ENCODE measurements at places on chromosomes 7 and 10.

GRCh38 chr7:25189197-25189596 is 39.1 kb downstream of the NPVF start:
- no peak for DNase-seq

GRCh38 chr10:44986179-44986578 is 7.6 kb upstream of the DEPP1 start:
- DNase-seq = no peak

GRCh38 chr7:24720283-24720682 is 37.0 kb downstream of the GSDME start:
- no peak for DNase-seq

DNA sequence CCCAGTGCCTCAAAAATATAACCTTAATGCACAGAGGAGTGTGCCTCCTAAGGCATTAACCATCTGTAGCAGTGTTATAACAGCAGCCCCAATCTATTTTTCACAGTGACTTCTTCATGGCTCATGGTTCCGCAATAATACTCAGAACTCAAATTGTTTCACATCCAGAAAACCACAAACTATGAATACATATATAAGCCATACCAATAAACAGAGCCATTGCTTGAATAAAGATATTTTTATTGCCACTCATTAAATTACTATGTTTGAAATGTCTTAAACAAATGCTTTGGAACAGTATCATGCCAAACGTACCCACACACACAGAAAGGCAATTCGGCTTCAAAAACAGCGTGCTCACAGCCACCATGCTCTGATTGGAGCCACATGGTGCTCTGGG is 629.3 kb upstream of the NRP1 start:
- DNase-seq = no peak

GRCh38 chr7:47351233-47352154 is 230.4 kb downstream of the TNS3 start:
- DNase-seq = no peak

- no peak for DNase-seq
Observed at GRCh38 chr10:127353544-127353943, 157.2 kb upstream of the INSYN2A start.

DNA sequence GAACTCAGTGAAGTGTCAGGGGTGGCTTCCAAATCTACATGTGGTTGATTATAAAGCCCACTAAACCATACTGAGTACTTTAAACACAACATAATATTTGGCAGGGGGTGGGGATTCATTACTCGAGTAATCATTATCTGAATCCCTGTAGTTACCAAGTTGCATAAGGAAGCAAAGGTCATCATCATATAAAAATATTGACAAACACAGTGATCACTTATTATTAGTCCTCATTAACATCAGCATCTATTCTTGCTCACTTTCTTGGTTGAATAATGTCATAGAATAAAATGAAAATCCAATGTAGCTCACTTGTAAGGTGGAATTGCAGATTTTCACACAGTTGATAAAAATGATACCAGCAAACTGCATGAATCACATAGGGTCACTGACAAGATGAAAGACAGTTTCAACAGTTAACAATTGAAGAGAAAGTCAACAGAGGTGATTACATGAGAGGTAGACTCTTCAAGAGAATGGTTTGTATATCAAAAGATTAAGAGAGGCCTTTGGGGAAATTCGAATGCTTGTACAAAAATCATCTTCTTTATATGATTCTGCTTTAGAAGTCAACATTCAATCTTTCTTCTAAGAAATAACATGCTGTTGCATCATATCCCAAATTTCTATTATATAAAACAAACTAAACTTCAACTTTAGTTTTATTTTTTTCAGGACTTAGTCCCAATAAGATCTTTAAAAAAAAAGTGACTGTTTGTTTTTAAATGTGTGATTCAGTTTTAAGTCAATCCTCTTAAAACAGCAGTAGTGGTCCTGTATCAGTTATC is 185.5 kb upstream of the KLF14 start:
- no peak for DNase-seq

GRCh38 chr7:52504561-52504960 is 530.9 kb upstream of the POM121L12 start:
- DNase-seq = no peak

DNA sequence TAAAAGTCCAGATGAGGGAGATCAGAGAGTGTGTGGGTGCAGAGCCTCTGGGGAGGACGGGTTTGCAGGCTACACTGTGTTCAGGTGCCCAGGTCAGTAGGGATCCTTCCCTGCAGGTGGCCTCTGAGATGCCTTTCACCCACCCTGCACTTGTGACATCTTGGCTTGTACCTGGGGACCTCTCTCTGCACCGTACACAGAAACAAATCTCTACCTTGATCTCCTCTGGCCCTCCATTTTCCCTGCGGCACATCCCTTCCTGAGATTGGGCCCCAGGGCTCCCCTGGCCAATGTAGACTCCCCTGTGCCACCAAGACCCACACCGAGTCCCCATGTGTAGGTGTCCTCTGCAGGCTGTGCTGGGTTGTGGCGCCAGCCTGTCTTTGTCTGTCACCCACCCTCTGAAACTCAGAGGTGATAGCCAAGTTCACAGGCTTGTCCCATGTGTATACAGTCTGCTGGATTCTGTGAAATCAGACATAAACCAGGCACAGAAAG is 140.6 kb downstream of the PTPN20 start:
- DNase-seq = no peak

GRCh38 chr10:47380341-47381102 is 3.6 kb downstream of the ZNF488 start:
- peak; percentile 5 for DNase-seq

- DNase-seq = no peak
Observed at GRCh38 chr7:69374044-69374425, 224.2 kb upstream of the AUTS2 start.

DNA sequence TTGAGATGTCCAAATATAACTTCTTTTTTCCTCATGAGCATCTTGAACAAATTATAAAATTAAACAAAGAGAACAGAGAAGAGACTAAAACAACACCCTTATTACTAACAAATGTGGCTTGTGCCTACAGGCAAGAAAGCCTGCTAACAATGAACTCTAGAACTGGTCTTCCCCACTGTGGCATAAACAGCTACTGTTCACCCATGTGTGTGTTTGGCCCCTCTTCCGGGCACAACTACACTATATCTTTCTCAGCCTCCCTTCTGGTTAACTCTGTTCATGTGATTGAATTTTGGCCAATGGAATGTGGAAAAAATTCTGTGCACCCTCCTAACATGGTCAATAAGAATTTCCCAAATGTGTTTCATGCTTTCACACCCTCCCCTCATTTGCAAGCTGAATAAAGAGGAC is 117.0 kb downstream of the KBTBD2 start:
- DNase-seq = no peak

DNA sequence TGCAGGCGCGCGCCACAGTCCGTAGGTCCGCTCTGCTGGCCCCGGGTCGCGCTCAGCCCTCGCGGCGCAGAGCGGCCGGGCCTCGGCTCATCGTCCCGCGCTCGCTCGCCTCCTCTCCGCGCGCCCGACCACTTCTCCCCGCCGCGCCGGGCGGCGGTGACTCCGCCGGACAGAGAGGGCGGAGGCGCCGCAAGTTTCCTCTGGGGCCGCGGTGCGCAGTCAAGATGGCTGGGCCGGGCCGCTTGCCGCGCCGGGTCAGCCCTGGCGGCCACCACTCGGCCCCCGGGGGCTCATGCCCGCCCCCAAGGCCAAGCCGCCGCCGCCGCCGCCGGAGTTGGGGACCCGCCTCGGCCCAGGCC is 441 bp downstream of the FZD8 start:
- peak; percentile 18 for DNase-seq

GRCh38 chr7:70072220-70072619 is 473.9 kb downstream of the AUTS2 start:
- no peak for DNase-seq

DNA sequence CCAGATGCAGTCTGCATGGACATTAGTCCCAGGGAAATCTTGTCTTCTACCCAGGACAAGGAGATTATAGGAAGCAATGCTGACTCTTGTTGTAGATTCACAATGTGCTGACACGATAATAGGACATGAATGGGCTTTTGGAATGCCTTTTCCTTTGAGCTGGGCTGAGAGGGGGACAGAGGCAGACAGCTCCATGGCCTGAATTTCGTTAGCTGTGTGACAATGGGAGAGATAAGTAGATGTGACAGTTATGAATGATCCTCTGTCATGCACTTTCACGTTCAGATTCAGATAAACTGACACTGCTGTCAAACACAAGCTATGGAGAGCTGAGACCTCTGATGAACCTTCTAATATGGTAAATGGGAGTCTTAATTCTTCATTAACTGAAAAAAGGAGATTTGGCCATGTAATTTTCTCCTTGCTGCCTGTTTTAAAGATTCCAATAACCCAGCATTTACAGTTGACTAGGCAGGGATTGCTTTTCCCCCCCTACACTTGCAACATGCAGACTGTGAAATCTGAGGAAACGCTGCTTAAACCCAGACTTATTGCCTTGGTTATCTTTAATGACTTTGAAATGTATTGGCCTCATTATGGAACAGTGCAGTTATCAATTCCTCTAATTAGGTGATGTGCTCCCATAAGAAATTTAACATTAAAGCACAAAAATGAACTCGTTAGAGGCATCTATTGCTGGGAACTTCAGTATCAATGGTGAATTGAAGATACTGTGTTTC is 669.3 kb downstream of the AUTS2 start:
- no peak for DNase-seq

DNA sequence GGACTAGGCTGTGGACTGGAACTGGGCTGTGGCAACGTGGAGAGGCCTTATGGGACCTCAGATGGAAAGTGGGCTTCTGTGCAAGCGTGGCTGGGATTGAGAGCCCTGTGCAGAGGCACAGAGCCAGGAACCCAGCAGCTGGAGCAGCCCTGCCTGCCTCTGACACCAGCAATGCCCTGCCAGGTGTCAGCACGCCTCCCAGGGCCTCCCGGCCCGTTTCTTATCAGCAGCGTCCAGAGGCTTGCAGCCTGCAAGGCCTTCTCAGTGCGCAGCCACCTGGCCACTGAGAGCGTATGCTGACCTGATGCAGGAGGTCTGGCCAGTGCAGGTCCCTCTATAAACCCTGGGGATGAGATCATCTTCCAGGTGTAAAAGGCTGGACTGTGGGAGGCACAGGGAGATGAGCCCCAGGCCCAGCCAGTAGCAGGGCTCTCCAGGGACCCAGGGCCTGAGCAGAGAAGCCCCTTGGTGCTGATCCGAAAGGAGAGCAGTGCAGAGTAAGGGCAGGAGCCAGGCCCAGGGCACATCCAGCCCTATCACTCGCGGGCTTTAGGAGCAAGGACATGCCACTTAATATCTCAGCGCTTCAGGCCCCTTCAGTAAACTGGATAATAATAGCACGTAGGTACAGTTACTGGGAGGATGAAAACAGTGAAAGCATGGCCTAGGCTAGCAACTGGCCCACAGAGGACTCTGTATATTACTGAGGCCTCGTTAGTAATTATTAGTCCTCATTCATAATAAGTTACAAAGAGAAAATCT is 38.8 kb upstream of the ANTXRL start:
- peak; percentile 2 for DNase-seq

DNA sequence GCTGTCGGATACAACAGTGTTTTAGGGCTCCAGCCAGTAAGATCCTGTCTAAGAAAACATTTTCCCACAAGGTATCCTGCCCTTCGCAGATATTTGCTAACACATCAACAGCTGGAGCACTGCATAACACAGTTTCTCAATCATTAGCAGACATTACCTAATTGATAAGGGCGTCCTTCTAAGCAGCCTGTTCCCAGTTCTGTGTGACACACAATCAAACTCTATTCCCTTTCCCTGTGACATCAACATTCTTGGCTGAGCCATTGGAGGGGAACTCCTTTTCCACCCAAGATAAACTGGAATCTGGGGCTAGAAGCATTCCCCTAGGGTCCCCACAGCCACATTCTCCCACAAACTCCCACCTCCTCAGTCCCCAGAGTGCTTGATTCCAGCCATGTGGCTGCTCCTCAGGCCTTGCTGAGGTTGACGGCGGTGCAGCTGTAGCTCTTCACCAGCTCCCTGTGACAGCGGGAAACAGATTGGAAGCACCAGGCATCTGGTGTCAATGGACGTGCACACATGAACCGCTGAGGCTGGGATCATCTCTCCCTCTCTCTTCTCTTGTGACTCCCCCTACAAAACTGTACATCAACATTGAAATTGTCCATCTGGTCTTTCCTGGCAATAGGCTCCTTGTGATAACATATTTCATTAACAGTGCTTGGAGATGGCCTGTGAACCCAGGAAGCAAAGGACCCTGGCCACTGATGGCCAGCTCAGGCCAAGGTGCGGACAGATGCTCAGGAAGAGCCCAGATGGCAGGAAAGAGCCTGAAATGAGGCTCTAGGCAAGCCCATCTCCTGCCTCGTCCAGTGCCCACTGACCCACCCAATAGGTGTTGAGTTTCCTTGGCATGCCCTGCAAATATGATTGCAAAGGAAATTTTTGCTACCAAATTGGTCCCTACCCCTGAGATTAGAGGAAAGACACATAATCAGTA is 131.1 kb upstream of the TBX20 start:
- no peak for DNase-seq

- DNase-seq = no peak
Observed at GRCh38 chr7:71871446-71871845, 540.7 kb downstream of the CALN1 start.

DNA sequence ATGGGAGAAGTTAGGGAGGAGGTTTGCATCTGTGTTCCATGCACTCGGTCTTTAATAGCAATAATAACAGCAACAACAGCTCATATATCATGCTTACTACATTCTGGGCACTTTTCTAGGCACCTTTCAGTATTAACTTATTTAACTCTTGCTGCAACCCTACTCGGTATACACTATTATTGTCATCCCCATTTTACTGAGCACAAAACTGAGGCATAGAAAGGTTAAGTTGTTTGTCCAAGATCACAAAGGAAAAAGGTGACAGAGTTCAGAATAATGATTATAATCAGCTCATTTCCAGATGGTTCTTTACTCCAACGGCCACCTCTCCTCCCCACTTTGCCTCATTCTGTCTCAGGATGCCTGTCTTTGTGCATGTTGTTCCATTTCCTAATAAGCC is 102.1 kb upstream of the ABI1 start:
- DNase-seq = no peak

DNA sequence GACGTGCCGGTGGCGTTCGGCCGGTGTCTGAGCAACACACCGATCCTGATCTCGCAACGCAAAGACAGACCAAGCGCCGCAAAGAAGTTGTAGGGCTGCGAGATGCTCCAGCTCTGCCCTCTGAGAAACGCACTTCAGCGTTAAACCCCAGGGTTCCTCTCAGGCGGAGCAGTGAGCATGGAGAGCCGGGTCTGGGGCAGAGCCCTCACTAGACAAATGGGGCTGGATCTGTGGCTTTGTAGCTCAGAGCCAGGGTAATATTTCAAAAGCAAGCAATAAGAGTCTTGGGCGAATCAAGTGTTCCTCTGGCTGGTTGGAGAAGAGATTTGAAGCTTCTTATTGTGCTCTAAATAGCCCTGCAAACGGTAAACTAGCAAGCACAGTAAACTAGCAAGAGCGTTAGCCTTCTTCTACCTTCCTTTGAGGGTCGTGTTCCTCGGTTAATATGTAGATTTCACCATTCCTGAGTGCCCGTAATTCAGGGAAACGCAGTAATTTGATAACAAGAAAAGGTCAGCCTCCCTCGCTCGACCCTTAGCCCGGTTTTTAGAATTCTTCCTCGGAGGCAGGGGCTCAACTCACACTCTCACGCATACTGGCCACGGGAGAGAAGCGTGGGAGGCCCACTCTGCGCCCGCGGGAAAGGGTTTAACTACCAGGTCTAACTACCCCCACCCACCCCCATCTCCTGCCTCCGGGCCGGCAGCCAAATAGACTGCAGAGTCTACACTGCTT is 6.7 kb downstream of the SKAP2 start:
- no peak for DNase-seq

- DNase-seq = no peak
Observed at GRCh38 chr7:71712653-71713180, 580.8 kb downstream of the GALNT17 start.
